Stimulated activated CD4-positive, alpha-beta T cell treated with anti-CD3 and anti-CD28 coated beads, TNF-alpha, amount 100 ng/mL, for 4 hours (primary cell): ENCODE measurements at places on chromosomes 5 and 9.

DNA sequence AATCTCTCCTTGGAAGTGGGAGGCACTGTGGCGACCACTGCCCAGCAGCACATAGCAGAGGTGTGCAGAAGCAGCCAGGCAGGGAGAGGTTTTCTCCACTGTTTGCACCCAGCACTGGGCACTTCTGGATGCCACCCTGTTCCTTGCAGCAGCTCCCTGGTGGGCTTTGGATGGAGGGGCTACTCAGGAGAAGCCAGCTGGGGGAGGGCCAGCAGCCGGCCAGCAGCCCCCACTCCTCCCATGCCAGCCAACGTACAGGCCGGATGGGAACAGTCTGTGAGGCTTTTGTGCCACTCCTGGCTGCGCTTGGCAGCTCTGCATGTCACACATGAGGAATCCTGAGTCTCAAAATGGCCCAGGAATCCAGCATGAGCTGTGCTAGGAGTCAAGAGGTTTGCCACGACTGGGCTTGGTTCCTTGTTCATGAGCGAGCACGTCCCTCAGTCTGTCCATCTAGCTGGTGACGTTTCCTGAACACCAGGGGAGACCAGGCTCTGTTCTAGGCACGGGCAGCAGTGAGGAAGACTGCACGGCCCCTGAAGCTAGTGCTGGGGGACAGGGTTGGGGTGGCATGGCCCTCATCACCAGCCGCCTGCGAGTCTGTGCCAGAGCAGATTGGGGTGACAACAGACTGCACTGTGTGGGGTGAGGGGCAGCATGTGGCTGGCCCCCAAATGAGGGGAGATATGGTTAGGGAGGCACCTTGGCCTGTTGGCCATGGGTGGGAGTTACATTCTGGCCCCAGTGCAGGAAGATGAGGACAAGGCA is 10.1 kb downstream of the PHF2 start:
- DNase-seq, result no peak

DNA sequence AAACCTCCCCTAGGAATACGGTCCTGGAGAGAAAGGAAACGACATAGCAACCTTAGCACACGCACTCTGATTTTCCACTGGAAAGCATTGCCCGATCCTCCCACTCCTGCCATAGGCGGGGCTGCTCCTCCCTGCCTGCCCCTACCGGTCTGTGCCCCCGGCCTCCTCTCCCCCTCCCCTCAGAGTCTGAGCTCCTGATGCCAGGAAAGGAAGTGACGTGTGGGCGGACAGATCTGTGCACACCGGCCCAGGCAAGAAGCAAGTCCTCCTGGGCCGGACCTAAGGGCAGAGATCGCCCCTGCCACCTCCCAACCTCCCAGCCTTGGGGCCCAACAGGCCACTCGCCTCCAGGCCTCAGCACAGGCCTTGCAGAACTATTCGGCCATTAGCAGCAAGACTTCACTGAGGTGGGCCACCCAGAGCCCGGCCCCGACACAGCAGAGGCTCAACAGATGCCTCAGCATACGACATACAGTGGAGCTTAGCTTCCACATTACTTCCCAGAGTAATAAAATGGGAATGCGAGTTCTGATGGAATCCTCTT is 7.2 kb downstream of the NINJ1 start:
- DNase-seq, result no peak

- DNase-seq, result no peak
Observed at GRCh38 chr5:51376509-51376908, 6.7 kb upstream of the ISL1 start.

DNA sequence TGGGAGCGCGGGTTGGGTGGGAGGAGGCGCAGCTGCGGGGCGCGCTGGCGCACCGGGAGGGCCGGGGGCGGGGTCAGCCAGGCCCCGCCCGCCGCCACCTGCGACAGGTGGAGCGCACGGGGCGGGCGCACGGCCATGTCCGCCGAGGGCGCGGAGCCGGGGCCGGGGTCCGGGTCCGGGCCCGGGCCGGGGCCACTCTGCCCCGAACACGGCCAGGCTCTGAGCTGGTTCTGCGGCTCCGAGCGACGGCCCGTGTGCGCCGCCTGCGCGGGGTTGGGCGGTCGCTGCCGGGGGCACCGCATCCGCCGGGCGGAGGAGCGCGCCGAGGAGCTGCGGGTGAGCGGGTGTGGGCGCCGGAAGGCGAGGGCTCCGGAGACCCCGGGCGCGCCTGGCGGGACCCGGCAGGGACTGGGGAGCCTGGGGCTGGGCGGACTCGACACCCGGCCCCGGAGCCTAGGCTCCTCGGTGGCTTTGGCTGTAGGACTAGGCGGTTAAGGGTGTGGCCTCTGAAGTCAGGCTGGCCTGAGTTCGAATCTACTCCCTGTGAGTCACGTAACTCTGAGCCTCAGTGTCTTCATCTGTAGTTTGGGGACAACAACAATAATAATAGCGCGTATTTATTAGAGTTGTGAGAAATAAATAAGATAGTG is at the start of gene BSPRY:
TSS of gene BSPRY (plus strand) at position 97 of the 650 bp plus-strand sequence. CDS start at position 136, 39 bp downstream.
- DNase-seq, result no peak

GRCh38 chr5:83530193-83530592 is 58.6 kb downstream of the VCAN start:
- no peak for DNase-seq

- no peak for DNase-seq
Observed at GRCh38 chr9:36934478-36935065, 99.5 kb downstream of the PAX5 start.

DNA sequence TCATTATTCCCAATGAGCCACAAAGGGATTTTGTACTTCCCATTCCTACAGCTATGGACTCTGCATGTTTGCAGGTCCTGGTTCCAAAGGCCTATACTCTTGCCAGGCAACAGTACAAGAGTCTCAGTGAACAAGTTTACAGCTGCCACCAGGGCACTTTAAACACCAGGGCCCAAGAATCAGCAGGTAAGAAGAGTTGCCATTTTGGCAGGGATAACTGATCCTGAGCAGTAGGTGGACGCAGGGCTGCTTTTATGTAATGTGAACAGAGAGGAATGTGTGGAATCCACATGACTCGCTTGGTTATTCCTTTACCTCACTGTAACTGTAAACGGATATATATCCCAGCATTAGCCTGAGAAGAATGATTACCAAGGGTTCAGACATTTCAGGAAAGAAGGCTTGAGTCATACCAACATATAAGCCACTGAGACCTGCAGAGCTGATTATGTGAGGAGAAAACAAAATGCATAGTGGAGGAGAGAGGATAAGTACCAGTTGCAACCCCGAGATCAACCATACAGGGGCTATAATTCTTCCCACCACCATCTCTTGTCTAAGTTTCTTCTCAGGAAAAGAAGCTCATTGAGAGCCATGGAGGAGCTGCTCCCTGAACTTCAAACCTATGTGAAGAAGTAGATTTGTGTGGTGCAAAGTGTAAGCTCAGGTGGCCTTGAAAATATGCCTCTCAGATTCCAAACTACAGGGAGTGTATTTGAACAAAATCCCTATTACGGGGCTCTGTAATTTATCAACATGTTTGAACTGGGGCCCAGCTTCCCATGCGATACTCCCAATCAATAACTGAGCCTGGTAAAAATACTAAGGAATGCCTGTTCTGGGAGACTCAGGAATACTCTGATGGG is 24.6 kb downstream of the RAPGEF6 start:
- DNase-seq, result no peak

DNA sequence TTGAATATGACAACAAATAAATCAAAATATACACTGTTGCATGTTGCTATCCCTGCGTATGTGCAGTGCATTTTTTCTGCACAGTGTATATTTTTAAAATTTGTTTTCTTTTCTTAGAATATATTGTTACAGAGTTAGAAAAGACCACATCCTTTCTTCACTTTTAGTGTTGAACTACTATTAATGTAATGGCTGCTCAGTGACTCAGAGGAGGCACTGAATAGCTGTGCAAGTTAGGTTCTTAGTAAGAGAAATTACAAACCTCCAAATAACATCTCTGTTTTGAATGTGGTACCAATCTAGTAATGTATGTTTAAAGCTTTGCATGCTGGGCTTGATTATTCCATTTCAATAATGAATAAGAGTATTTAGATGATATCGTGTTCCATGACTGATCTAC is 208.9 kb upstream of the PRR16 start:
- DNase-seq, result no peak

DNA sequence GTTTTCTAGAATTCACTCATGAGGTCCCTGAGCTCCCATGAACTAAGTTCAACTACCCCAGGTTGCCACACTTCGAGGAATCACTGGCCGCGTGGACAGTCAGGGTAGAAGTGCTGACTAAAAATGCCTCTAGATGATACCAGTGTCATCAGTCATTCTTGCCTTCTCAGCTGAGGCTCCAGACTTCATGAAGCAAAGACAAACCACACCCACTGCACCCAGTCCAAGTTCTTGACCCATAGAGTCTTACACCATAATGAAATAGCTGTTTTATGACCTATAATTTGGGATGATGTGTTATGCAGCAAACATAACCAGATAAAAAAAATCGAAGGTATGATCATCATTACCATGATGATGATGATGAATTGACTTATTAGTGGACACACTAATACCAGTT is 632.9 kb upstream of the TLE4 start:
- DNase-seq, result no peak

- DNase-seq, result no peak
Observed at GRCh38 chr5:59140133-59140532, 557.3 kb downstream of the RAB3C start.

GRCh38 chr9:105219291-105219805 is 25.1 kb upstream of the SLC44A1 start:
- no peak for DNase-seq
